ENCODE measurements at places on chromosomes 16 and 17.

GRCh38 chr16:34801875-34802274, 1342.5 kb downstream of the TP53TG3F start:
- no peak overlapping the region for H3K4me3 ChIP-seq
- no peak overlapping the region for H3K27ac ChIP-seq
- no peaks in the 10 kb centered on the region for H3K4me1 ChIP-seq

DNA sequence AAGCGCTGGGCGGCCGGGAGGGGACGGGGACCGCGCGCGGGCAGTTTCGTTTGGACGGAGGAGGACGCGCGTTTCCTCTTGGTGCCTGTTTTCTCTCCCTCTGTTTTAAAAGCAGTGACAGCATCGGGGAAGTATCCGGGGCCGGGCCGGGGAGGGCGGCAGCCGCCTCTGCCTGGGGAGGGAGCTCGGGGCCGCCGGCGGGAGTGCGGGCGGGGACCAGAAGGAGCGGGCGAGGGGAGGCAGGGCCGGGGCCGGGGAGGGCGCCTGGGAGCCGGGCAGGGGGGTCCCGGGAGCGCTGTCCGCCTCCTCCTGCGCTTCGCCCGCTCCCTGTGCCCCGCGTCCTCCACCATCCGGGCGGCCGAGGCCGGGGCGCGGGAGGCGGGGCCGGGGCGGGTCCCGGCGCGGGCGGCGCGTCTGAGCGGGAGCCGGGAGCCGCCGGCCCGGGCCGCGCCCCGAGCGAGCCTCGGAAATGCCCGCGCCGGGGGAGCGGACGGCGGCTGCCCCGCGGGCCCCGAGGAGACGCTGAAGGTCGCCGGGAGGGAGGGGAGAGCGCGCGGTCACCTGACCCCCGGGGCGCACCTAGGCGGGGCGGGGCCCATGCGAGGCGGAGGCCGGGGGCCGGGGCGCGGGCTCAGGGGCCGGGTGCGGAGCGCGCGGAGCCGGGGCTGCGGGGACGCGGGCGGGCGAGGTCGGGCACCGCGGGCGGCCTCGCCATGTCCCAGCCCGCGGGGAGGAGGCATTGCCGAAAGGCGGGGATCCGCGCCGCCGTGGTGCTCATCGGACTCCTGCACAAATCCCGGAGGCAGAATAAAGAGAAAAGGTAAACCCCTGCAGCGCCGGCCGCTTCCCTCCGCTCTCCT, 57.3 kb downstream of the RAP1GAP2 start:
- no peak for DNase-seq
- H3K27me3 ChIP-seq = peaks cover 14% of the 10 kb centered on the region
- H3K4me3 ChIP-seq = no peak overlapping the region
- H3K27ac ChIP-seq = no peak overlapping the region
- peaks cover 3% of the 10 kb centered on the region for H3K36me3 ChIP-seq

DNA sequence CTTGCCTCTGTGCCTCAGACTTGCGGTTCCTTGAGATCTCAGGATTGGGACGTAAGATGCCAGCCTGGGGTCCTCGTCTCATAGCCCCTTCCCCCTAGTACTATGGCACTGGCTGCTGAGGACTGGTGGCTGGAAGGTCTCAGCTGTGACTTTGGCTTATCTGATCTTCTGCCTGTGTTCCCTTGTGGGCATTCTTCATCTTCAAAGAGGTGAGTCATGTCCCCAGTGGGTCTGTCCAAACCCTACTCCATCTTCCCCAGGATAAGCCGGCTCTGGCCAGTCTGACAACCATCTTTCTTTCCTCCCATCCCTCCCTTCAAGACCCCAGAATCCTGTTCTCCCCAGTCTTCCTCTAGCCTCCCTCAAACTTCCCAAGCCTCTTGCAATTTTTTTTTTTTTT, 3.6 kb downstream of the CD19 start:
- H3K27ac ChIP-seq = no peak overlapping the region
- no peak overlapping the region for H3K4me3 ChIP-seq
- no peak for DNase-seq
- H3K27me3 ChIP-seq = no peaks in the 10 kb centered on the region
- no peaks in the 10 kb centered on the region for H3K36me3 ChIP-seq

- peaks cover 45% of the 10 kb centered on the region for H3K36me3 ChIP-seq
- H3K27ac ChIP-seq = no peak overlapping the region
- H3K27me3 ChIP-seq = no peaks in the 10 kb centered on the region
- DNase-seq = no peak
- H3K4me1 ChIP-seq = peaks cover 5% of the 10 kb centered on the region
- no peak overlapping the region for H3K4me3 ChIP-seq
These were observed 22.2 kb upstream of the RAB11FIP4 start for GRCh38 chr17:31369266-31369665.

GRCh38 chr17:48213797-48214196, 106.2 kb downstream of the SNX11 start:
- peaks cover 43% of the 10 kb centered on the region for H3K36me3 ChIP-seq
- H3K4me1 ChIP-seq = no peaks in the 10 kb centered on the region
- H3K27me3 ChIP-seq = no peaks in the 10 kb centered on the region
- H3K27ac ChIP-seq = no peak overlapping the region

GRCh38 chr17:63688396-63689020, 11.4 kb downstream of the LIMD2 start:
- no peak overlapping the region for H3K27ac ChIP-seq
- peaks cover 79% of the 10 kb centered on the region for H3K36me3 ChIP-seq
- DNase-seq = no peak
- H3K27me3 ChIP-seq = no peaks in the 10 kb centered on the region
- no peaks in the 10 kb centered on the region for H3K4me1 ChIP-seq

Measured in CD4-positive, CD25-positive, alpha-beta regulatory T cell (primary cell).